SW480 (cell line): ENCODE measurements at places on chromosomes 7 and 10.

DNA sequence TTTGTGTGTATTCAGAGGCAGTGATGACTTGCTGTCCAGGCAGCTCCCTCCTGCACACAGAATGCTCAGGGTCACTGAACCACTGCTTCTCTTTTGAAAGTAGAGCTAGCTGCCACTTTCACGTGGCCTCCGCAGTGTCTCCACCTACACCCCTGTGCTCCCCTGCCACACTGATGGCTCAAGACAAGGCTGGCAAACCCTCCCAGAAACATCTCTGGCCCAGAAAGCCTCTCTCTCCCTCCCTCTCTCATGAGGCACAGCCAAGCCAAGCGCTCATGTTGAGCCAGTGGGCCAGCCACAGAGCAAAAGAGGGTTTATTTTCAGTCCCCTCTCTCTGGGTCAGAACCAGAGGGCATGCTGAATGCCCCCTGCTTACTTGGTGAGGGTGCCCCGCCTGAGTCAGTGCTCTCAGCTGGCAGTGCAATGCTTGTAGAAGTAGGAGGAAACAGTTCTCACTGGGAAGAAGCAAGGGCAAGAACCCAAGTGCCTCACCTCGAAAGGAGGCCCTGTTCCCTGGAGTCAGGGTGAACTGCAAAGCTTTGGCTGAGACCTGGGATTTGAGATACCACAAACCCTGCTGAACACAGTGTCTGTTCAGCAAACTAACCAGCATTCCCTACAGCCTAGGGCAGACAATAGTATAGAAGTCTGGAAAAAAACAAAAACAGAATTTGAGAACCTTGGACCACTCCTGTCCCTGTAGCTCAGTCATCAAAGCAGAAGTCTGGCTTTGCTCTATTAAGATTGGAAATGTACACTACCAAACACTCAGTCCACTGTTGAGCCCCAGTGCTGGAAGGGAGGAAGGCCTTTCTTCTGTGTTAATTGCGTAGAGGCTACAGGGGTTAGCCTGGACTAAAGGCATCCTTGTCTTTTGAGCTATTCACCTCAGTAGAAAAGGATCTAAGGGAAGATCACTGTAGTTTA is 15.8 kb downstream of the SCD start:
- DNase-seq = no peak

DNA sequence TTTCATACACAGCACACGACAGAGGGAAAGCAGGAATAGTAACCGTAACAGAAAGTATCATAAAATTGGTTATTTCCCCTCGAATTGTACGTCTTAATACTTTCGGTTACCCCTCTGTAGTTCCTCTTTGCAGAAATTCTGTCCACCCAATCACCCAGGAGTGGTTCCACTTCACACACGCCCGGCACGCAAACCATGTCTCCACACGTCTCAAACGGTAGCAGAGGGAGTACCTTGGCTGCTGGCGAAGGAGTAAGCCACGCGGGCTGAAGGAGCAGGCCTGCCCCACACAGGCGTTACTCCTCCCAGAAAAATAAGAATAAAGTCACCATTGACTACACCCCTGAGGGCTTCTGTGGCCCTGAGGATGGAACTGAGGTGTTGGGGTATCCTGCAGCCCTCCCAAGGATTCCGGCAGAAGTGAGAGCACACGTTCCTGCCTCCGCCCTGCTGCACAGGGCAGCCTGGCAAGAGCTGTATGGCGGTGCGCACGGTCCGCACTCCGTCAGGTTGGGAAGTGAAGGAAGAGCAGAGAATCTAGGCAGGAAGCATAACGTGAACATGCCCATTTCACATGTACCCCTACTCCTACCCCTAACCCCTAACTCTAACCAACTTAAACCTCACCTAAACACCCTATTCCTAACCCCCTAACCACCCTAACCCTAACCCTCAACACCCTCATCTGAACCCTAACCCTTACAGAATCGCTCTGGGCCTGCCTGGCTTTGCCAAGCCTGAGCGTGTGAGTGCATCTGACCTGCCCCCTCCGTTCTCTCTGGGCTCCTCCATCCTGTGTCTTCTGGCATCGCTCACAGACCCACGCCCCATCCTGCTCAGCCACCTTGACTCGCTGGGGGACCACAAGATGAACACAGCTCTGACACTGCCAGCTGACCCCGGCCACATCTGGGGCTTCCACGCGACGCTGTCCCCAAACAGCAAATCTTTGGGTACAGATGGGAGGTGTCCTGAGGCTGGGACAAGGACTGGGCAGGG is 18.2 kb downstream of the GPR146 start:
- no peak for DNase-seq

DNA sequence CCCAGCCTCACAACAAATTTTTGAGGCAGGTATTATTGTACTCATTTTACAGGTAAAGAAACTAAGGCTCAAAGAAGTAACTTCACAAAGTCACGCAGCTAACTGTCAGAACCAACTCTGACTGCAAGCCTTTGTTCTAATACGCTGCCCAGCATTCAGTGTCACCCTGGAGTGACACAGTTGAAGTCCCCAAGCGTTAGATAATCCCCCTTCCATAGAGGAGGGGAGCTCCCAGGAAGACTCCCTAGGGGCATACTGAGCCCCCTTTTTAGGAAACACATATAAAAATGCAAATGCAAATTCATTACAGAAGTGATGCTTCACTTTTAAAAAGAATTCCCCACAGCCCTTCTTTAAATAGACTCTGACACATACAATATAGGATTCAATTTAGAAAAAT is 101.0 kb upstream of the MACROH2A2 start:
- DNase-seq = no peak

DNA sequence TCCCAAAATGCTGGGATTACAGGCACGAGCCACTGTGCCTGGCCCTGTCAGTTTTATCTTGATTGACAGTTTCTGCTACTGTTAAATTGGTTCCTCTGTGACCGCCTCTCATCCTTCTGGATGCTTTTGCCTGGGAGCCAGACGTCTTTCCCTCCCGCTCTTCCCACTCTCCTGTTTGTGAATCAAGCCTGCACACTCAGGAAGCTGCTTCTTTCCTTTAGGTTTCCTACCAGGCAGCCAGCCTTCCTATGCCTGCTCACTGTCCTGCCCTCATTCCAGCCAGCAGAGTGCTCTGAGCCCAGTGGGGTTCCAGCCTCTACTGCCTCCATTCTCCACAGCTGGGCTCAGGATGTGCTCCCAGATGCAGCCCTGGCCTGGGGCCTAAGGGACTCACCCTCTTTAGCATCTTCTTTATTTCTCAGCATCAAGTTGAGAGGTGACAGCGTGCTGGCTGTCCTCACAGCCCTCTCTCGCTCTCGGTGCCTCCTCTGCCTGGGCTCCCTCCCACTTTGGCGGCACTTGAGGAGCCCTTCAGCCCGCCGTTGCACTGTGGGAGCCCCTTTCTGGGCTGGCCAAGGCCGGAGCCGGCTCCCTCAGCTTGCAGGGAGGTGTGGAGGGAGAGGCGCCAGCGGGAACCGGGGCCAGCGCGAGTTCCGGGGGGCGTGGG is 5.1 kb downstream of the SH2D4B start:
- no peak for DNase-seq

GRCh38 chr7:103148131-103148993 is 537 bp downstream of the NAPEPLD start:
- peak; percentile 63 for DNase-seq

- no peak for DNase-seq
These were observed 46.9 kb upstream of the KDM7A start for GRCh38 chr7:140223515-140224221.

GRCh38 chr7:101867265-101867664 is 49.8 kb downstream of the CUX1 start:
- DNase-seq = no peak

DNA sequence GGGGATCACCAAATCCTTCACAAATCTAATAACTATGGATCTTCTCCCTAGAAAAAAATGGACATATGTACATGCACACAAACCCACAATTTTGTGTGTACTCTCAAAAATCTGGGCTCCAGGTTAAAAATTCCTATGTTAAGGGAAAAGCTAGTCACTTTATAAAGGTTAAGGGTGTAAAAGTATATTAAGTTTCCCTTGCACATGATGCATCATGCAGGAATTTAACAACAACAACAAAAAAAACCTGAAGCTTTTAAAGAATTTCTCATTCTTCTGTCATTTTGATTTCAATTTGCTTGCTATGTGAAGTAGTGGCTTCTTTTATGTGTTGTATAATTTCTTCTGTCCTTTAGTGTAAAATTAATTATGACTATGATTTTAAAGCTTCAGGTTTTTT is 123.7 kb downstream of the CNOT4 start:
- no peak for DNase-seq

DNA sequence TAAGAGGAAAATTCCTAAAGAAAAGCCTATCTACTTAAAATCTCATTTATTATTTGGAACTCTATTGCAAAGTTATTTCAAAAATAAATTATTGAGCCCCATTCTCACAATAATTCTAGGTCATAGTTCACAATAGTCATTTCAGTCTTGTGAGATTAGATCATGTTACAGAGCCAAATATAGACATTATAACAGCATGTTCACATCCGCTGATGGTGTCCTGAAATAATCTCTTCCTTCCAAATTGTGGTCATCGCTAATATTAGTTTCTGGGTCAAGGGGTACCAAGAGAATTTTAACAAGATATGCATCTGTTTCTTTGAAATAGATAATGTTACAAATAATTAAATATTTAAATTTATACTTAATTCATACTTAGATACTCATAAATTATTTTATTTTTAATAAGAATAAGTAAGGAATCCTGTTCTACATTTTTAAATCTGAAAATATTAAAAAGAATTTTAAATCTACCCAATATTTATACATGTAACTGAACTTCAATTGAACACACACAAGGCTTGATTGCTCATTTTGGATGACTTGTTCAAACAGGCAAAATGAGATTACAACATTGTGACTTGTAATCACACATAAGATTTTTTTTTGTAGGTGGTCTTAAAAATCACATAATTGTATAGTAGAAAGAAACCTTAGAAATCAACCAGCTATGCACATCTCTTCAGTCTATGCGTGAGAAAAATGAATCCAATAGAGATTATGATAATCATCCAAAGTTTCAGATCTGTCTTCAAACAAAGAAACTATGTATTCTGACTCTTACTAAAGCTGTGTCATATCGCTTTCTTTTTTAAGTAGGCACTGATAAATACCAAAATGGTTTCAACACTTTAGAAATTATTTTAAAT is 13.1 kb downstream of the GNAT3 start:
- DNase-seq = no peak

- DNase-seq = no peak
These were observed 472.5 kb upstream of the GHITM start for GRCh38 chr10:83666762-83667161.

DNA sequence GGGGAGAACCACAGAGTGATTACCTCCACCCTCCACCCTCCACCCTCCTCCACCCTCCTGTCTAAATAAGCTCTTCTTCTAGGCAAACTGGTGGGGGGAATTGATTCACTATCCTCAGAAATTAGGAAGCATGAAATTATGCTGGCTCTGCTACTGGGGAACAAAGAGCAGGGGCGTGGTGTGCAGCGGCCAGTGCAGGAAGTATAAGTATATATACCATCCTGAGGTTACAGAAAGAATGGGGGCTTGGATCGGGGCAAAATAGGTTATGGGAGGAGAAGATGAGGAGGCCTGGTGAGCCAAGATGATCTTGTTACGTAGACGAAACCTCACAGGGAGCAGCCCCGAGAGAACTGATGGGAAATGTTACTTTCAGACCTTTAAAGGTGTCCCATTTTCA is 49.1 kb downstream of the SYPL1 start:
- no peak for DNase-seq

DNA sequence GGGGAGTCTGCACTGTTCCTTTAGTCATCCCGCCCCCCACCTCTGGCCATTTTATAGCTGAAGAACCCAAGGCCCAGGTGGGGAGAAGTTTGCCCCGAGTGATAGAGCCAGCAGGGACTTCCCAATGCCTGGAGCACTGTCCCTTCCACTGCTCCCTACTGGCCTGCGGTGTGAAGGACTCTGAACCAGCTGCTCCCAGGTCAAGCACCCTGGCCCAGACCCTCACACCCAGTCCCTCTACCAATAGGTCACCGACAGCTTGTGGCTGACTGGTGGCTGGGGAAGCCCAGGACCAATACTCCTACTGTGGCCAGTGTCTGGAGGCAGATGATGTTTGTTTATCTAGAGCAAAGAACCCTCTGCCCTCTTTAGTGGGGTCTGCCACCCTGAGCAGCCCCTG is 167.9 kb downstream of the LCOR start:
- no peak for DNase-seq

- DNase-seq = no peak
These were observed 8.0 kb downstream of the PSD start for GRCh38 chr10:102410429-102411073.

- DNase-seq = no peak
These were observed 293.2 kb downstream of the THSD7A start for GRCh38 chr7:11538751-11539299.

- no peak for DNase-seq
These were observed 149.4 kb downstream of the CHCHD3 start for GRCh38 chr7:132932296-132933071.

DNA sequence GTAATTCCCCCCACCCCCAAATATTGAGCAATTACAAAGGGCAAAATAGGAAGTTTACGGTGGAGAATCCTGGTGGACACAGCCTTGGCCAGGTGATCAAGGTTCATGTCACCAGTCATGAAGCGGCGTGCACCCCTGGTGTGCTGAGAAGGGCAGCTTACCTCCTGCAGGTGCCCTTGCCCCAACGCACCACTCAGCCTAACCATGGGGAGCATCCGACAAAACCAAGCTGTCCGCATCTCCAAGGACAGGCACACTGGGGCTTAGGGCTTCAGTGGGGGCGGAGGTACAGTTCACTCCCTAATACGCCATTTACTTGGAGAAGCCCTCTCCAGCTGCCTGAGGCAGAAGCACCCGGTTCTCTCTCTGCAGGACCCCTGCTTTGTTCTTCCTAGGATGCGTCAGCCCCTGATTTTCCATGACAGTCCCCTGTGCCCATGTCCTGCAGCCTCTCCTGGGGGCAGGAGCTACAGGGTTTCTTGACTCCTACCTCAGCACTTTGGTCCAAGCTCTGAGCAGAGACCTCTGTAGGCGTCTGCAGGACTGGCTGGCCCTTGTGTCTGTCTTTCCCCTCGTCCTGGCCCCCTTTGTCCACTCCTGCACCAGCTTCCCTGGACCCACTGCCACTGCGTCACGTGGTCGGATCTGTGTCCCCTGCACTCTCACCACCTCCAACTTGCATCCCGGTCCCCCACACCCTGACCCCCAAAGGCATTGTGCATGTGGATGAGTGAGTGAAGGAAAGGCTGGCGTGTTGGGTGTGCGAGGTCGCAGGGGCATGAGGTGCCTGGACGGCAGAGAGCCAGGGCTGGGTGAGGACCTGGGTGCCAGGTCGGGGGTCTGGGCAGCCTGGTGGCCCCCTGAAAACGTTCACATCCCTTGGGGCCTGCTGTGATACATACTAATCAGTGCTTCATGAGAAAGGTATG is 113.7 kb downstream of the LHPP start:
- DNase-seq = no peak
